A549 treated with ZK216348 at 1 μM for 4 hours (cell line): ENCODE measurements at places on chromosomes 1 and 21. TPM values are rescaled to one million over a fixed set of nuclear protein-coding genes. Genes with fewer than 3 reads are reported as not detected.

The AJAP1 gene
- not detected in 5 replicates for total RNA-seq

The TNFSF4 gene
- total RNA-seq = 0.04 to 0.09 TPM (median 0.05 TPM) in 3 of 5 replicates, not detected in the others

The DCST1 gene
- not detected in 5 replicates for total RNA-seq

The FNDC5 gene
- 0.23 to 1.1 TPM (median 0.39 TPM) in 5 replicates for total RNA-seq

The AQP10 gene
- not detected in 5 replicates for total RNA-seq

The GLMN gene
- total RNA-seq = 3.3 to 8.3 TPM (median 6.8 TPM) in 5 replicates

The PADI4 gene
- total RNA-seq = not detected in 5 replicates

The HSPA13 gene
- total RNA-seq = 8.4 to 18.3 TPM (median 15.1 TPM) in 5 replicates

The TMEM39B gene
- total RNA-seq = 6.7 to 12.9 TPM (median 12.0 TPM) in 5 replicates

The CHAF1B gene
- 10.5 to 13.3 TPM (median 11.6 TPM) in 5 replicates for total RNA-seq

The KRTAP13-2 gene
- not detected in 5 replicates for total RNA-seq

The RCC2 gene
- 53.1 to 69.7 TPM (median 58.6 TPM) in 5 replicates for total RNA-seq

The MCL1 gene
- 150 to 264 TPM (median 227 TPM) in 5 replicates for total RNA-seq

The NCMAP gene
- total RNA-seq = 0.06 to 0.18 TPM (median 0.13 TPM) in 4 of 5 replicates, not detected in the other
